T-cell (primary cell): ENCODE measurements at places on chromosomes 4 and X.

GRCh38 chr4:10492464-10492863, 35.2 kb upstream of the ZNF518B start:
- no peak for DNase-seq

- no peak for DNase-seq
Observed at GRCh38 chr4:95188701-95189370, 359.9 kb downstream of the UNC5C start.

DNA sequence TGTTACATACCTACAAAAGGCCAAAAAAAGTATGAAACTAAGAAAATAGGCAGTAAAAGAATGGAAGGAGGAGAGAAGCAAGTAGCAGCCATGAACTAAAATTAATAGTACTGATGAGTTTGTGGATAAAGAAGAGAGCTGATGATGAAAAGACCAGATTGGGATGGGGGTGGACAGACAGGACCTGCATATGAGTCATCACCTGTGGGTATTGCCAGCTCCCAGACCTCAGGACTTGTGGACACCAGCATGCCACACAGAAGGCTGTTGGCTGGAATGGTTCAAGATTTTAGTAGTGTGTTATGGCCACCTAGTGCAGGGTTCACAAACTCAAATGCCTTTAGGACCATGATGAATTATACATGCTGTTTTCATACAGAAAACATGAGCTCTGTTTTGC, 58.9 kb downstream of the ARX start:
- no peak for DNase-seq

- no peak for DNase-seq
Observed at GRCh38 chrX:46575586-46575985, 2.0 kb downstream of the CHST7 start.

GRCh38 chrX:13994536-13995080, 35.1 kb downstream of the GEMIN8 start:
- no peak for DNase-seq

DNA sequence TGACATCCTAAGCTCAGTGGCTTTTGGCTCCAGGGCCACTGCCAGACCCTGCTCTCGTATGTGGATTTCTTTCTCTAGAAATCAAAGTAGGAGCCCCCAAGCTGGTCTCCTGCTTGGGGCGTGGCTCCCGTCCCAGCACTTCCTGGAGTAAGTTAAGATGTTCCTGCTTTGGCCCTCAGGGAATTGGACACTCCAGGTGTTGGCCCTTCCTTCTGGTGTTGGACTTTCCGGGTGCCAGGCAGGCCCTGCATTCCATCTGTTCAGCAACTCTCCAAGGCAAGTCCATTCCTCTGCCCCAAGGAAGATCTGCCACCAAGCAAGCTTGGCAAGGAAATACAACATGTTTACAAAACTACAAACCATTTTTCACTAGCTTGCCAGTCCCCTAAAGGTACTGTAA, 22.1 kb upstream of the GPC4 start:
- no peak for DNase-seq

- no peak for DNase-seq
Observed at GRCh38 chrX:79630033-79631009, 263.2 kb upstream of the ITM2A start.

DNA sequence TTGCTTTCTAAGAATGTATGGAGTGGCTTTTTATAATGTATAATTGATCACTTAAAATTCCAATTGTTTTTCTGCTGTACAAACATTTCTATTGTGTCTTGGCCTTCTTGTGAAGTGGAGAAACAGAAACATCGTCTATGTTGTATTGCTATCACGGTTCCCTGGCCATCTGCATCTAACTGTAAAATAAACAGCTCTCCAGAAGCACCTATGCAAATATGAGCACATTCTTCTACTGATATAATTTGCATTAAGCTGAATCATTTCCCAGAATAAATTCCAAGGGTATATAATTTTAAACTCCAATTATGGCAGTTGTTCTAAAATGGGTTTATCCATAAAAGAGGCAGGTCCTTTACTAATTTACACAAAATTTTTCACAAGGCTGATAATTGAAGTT, 261.6 kb upstream of the STS start:
- DNase-seq: no peak

- DNase-seq: no peak
Observed at GRCh38 chr4:150890246-150890645, 124.8 kb downstream of the LRBA start.

DNA sequence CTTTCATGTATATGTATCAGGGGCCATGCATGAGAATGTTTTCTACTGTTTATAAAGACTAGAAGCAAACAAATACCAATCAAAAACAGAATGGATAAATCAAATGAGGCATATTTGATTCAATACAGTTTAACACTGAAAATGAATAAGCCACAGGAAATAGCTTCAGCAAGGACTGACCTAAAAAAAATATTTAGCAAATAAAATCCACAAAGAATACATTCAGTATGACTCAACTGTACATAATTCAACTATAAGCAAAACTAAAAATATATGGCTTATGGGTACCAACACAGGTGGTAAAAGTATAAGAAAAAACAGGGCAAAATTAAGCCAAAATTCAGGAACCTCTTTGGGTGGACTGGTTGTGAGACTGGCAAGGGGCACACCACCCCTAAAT, 112.9 kb downstream of the KCNIP4 start:
- DNase-seq: no peak

DNA sequence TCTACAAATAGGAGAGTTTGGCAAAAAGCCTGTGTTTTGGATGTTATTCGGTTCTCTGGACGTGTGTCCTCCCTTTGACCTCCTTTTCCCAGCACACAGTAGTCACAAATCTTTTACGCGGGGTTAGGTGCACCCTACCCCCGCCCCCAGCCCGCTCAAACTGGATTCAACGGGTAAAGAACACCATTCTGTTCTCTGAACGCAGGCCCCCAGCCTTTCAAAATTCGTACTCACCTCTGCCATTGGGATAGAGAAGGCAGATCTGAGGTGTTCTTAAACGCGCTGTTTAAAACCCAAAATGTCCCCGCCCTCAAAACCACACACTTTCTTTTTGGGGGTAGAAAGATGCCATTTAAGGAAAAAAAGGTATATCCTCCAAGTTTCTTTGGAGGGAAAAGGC, 2.7 kb downstream of the LEF1 start:
- no peak for DNase-seq

- no peak for DNase-seq
Observed at GRCh38 chrX:26019386-26019785, 118.8 kb upstream of the MAGEB18 start.

DNA sequence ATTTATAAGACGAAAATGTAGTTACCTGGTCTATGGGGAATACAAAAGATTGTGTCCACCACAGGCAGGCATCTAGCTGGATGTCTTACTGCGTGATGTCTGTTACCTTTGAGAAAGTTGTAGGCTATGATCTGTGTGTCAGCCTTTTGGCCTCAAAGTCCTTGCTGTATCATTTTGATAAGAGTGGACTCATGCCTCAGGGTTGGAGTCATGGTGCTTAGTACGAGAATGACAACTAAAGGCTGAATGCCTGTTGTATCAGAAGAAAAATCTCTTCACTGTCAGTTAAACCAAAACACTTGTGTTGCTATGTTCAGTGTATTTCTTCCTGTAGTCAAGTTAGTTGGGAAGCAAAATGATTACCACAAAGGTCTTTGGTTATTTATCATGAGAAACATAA, 226.2 kb downstream of the ARHGAP10 start:
- no peak for DNase-seq

- no peak for DNase-seq
Observed at GRCh38 chr4:8121292-8122015, 37.2 kb downstream of the ABLIM2 start.

DNA sequence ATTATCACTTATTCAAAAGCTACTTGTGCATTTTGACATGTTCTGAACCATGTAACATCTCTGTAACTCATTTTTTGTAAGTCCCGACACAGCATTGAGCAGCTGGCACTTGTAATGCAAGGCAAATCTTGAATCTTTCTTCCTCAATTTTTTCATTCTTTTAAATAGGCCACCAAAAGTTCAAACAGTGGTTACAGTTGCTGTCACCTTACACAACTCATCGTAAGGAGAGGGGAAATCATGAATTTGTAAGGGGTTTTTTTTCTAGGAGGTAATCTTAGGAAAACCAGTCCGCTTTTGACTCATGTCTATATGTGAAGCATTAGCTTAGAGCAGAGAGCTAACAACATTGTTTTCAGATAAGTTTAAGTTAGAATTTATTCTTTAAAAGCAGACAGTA, 124.5 kb downstream of the PDLIM5 start:
- no peak for DNase-seq

- DNase-seq: no peak
Observed at GRCh38 chr4:141340458-141340857, 119.8 kb downstream of the ZNF330 start.

DNA sequence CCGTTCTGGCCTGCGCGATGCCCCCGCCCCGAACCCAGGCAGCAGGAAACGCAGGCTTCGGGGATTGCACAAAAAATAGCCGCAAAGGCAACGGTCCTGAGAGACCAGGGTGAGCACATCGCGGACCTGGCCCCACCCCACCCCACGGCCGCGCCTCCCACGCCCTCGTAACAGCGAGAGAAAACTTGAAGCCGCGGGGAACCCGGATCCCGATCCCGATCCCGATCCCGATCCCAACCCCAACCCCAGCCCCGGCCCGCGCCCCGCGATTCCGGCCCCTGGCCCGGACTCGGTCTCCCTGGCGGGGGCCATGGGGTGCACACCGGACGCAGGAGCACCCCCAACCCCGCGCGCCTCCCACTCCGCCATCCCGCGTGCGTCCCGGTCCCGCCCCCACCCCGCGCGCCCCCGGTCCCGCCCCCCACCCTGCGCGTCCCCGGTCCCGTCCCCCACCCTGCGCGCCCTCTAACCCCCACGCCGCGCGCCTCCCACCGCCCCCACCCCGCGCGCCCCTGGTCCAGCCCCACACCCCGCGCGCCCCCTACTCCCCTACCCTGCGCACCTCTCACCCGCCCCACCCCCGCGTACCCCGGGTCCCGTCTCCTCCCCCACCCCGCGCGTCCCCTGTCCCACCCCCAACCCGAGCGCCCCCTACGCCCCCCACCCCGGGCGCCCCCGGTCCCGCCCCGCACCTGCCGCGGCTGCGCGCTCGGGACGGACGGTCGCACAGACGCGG, 29.0 kb downstream of the NOP14 start:
- peak; percentile 49 for DNase-seq

- DNase-seq: no peak
Observed at GRCh38 chr4:98528882-98529281, 129.5 kb downstream of the TSPAN5 start.

- DNase-seq: peak; percentile 81
Observed at GRCh38 chr4:39697740-39698423, at the start of gene UBE2K. UBE2K (plus strand) TSS chr4:39698136; CDS start chr4:39698328, 192 bp downstream.

DNA sequence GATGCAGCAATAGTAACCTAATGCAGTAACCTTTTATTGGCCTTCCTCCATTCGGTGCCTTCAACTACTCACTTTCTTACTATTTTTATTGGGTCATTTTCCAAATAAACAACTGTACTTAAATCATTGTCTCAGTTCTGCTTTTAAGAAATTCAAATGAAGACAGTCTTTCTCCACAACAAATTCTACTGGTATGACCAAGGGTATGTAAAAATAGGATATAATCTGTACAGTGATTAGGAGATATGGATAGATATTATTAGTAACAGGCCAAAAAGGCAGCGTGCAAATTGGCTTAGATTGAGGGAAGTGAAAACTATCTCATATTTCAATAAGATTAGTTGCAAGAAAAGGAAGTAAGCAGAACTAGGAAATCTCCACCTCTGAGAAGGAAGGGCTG, 177.4 kb upstream of the PPP1R2C start:
- DNase-seq: no peak

- DNase-seq: no peak
Observed at GRCh38 chrX:150366951-150367545, 3.9 kb downstream of the MAMLD1 start.

GRCh38 chrX:109889289-109890006, 113.5 kb upstream of the TMEM164 start:
- DNase-seq: no peak

GRCh38 chr4:40826821-40827220, 77.1 kb downstream of the NSUN7 start:
- no peak for DNase-seq

DNA sequence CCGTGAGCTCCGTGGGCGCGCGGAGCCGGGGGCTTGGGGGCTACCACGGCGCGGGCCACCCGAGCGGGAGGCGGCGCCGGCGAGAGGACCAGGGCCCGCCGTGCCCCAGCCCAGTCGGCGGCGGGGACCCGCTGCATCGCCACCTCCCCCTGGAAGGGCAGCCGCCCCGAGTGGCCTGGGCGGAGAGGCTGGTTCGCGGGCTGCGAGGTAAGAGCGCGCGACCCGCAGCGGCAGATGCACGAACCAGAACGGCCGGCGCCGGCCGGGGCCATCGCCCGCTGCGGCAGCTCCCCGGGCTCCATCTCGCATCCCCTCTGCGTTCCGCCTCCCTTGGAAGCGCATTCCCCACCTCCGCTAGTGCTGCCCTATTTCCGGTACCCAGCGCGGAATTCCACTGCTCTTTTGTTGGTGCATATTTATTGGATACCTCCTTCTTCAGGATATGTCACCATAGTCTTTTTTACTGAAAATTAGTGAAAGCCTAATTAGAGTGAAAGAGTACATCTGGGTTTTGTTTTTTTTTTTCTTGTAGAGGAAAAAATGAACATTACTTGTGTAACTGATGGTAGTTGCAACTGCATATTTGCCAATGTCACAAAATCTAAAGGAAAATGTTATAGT, 797 bp downstream of the PKD2 start:
- no peak for DNase-seq

DNA sequence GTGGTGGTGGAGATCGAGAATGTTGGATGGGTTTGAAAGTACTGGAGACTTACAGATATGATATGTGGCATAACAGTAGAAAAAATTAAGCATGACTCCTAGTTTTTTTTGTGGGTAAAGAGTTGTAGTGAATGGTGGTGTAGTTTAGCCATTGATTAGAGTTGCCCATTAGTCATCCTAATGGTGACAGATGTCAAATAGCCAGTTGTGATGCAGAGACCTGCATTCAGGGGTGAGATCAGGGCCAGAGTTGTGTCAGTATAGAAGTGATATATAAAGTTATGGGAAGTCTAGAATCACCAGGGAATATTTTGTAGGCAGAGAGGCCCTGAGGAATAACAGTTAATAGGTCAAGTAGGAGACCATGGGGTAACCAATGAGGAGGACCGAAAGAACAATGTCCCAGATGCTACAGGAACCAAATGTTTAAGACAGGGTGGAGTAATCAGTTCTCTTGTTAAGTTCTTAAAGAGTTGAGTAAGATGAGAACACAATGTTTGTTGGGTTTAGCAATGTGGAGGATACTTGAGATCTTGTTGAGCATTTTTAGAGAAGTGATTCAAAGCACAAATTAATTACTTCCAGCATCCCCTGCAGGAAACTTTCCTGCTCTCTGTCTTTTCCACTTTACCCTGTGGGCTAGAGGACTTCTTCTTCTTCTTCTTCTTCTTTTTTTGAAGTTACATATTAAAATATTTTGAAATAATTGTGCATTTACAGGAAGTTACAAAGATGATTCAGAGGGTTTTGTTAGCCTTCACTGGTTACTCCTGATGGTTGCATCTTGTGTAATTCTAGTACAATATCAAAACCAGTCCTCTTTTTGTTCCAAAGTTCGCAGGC, 13.3 kb downstream of the SGMS2 start:
- DNase-seq: no peak

GRCh38 chr4:11702886-11703557, 274.3 kb upstream of the HS3ST1 start:
- DNase-seq: no peak

- DNase-seq: no peak
Observed at GRCh38 chr4:188370777-188371176, 231.5 kb downstream of the TRIML1 start.

- no peak for DNase-seq
Observed at GRCh38 chr4:19982556-19982955, 269.1 kb upstream of the SLIT2 start.

- no peak for DNase-seq
Observed at GRCh38 chr4:138977524-138977923, 38.1 kb upstream of the NOCT start.

- no peak for DNase-seq
Observed at GRCh38 chr4:56976283-56976836, 1.0 kb downstream of the NOA1 start.
